Heart right ventricle (tissue), 16 donors: ENCODE measurements at places on chromosomes 5 and 9. TPM values are rescaled to one million over a fixed set of nuclear protein-coding genes. Genes with fewer than 3 reads are reported as not detected.

The CMBL gene
- 53.4 TPM for total RNA-seq

The SOX30 gene
- total RNA-seq, result 0.18 TPM

The GFRA3 gene
- 0.15 TPM for total RNA-seq

The COL15A1 gene
- 31.0 TPM for total RNA-seq

The PCDHA4 gene
- total RNA-seq, result 0.08 TPM

The GTF3C5 gene
- total RNA-seq, result 40.3 TPM

The GPR151 gene
- not detected for total RNA-seq

The PCDHGB2 gene
- 8.2 TPM for total RNA-seq

The SPATA31D1 gene
- 0.07 TPM for total RNA-seq

The MAMDC4 gene
- 4.1 TPM for total RNA-seq

The ARHGEF37 gene
- 31.8 TPM for total RNA-seq

The PAEP gene
- total RNA-seq, result not detected

The CARTPT gene
- not detected for total RNA-seq
